ENCODE measurements at places on chromosomes 4 and X.

- no peak overlapping the region for H3K4me3 ChIP-seq
- H3K4me1 ChIP-seq = no peaks in the 10 kb centered on the region
- H3K27me3 ChIP-seq = peaks cover 18% of the 10 kb centered on the region
These were observed 55.2 kb downstream of the CLNK start for GRCh38 chr4:10629394-10629793.

GRCh38 chr4:183919141-183919540 is 14.0 kb downstream of the STOX2 start:
- DNase-seq = no peak
- H3K4me1 ChIP-seq = peaks cover 55% of the 10 kb centered on the region
- H3K27me3 ChIP-seq = no peaks in the 10 kb centered on the region
- H3K4me3 ChIP-seq = no peak overlapping the region

DNA sequence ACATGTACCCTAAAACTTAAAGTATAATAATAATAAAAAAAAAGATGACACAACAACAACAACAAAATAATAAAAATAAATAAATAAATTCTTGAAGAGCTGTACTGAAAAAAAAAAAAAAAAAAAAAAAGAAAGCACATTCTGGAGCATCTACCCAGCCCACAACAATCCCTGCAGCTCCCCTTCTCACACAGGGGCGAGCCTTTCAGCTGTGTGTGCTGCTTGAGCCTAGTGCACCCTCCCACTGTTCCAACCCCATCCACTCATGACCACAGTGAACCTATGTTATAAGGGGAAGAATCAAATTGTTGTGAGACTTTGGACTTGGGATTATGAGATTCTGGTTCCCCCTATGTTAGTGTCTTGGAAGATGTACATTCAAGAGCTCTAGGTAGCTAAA is 161.5 kb upstream of the JADE1 start:
- H3K36me3 ChIP-seq = no peaks in the 10 kb centered on the region
- no peak overlapping the region for H3K4me3 ChIP-seq
- peaks cover 9% of the 10 kb centered on the region for H3K27me3 ChIP-seq
- H3K4me1 ChIP-seq = peaks cover 25% of the 10 kb centered on the region
- DNase-seq = no peak
- H3K27ac ChIP-seq = peak overlapping the region; percentile 31

DNA sequence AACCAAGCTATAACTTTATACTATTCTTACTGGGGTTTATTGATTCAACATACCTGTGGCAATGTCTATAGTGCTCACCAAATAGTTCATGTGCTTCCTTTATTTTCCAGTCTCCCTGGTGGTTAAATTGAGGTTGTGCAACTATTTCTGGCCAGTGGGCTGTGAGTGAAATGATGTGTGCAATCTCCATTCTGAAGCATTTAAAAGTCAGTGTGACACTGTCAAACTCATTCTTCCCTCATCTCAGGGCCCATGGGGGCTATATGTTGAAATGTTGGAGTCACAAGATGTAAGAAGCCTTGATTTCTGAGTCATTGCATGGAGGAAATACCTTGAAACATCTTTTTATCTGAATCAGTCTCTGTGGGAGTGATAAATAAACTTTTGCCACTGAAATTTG is 414.3 kb upstream of the RPS6KA3 start:
- no peak overlapping the region for H3K27ac ChIP-seq
- H3K36me3 ChIP-seq = no peaks in the 10 kb centered on the region
- no peaks in the 10 kb centered on the region for H3K27me3 ChIP-seq
- no peaks in the 10 kb centered on the region for H3K4me1 ChIP-seq
- DNase-seq = no peak

GRCh38 chr4:146477054-146477453 is 44.7 kb downstream of the SLC10A7 start:
- no peaks in the 10 kb centered on the region for H3K27me3 ChIP-seq
- H3K36me3 ChIP-seq = peaks cover 4% of the 10 kb centered on the region
- H3K4me3 ChIP-seq = no peak overlapping the region
- no peak overlapping the region for H3K27ac ChIP-seq
- no peak for DNase-seq

DNA sequence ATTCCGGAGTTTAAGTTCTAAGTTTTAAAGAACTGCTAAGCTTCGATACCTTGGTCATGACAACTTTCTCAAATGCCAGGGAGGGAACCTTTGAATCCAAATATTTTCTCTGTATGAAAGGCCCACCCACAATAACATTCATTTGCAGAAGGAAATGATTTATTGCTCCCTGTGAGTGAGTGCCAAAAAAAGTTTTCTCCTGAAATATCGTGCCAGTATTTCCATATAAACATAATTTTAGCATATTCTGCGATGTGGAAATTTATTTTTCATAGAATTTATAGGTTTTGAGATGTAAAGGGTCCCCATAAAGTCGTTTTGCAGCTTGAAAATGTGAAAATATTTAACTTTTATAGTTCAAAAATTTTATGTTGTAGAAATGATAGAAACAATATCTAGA is 53.9 kb downstream of the BMPR1B start:
- no peaks in the 10 kb centered on the region for H3K36me3 ChIP-seq
- no peaks in the 10 kb centered on the region for H3K27me3 ChIP-seq
- DNase-seq = no peak
- H3K4me1 ChIP-seq = peaks cover 8% of the 10 kb centered on the region
- H3K27ac ChIP-seq = no peak overlapping the region
- H3K4me3 ChIP-seq = no peak overlapping the region

- H3K36me3 ChIP-seq = no peaks in the 10 kb centered on the region
- DNase-seq = no peak
- no peaks in the 10 kb centered on the region for H3K27me3 ChIP-seq
These were observed 395.5 kb upstream of the BOD1L1 start for GRCh38 chr4:14023036-14023435.

DNA sequence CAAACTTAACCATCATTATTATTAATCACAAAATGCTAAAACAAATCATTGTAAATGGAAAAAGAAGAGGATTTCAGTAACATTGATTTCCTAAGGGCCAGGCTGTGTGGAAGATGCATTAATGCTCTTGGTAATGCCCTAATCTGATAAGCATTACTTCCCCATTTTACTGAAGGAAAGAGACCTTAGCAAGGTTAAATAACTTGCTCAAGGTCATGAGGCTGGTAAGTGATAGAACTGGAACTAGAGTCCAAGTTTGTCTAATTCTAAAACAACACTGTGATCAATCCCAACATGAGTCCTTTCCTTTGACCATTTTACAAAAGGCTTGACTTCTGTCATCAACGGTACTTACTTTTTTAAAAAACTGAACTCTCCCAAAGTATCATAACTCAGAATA is 32.6 kb downstream of the ADAMTS3 start:
- no peaks in the 10 kb centered on the region for H3K27me3 ChIP-seq
- H3K27ac ChIP-seq = no peak overlapping the region
- DNase-seq = no peak
- no peaks in the 10 kb centered on the region for H3K4me1 ChIP-seq
- peaks cover 21% of the 10 kb centered on the region for H3K36me3 ChIP-seq
- H3K4me3 ChIP-seq = no peak overlapping the region
